Activated CD8-positive, alpha-beta memory T cell treated with anti-CD3 and anti-CD28 coated beads, Interleukin-2, amount 50 U/mL, for 48 hours (primary cell): ENCODE measurements at places on chromosomes 7 and 10.

GRCh38 chr7:126103582-126103981 is 1149.2 kb downstream of the GRM8 start:
- DNase-seq = no peak

GRCh38 chr10:51667678-51668335 is 31.6 kb downstream of the CSTF2T start:
- no peak for DNase-seq

DNA sequence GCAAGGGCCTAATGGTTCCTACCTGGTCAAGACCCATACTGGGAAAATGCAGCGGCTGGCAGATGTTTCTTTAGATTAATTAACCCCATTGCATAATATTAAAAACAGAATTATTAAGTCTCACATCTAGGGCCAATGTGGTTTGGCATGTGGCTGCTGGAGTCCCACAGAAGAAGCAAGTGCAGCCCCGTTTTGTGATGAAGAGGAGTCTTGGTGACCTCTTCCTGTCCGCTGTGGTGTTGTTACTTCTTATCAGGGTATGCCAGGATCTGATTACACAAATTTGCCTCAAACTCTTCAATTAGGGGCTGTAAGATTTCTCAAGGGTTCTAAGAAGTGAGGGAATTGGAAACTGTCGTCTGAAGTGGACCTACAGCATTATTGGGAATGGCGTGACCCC is 240.3 kb downstream of the SEC23IP start:
- DNase-seq = no peak

- DNase-seq = no peak
These were observed at the start of gene PHYHIPL for GRCh38 chr10:59176241-59177030. TSS of gene PHYHIPL (plus strand) at chr10:59176643. CDS start at chr10:59176854, 211 bp downstream.

DNA sequence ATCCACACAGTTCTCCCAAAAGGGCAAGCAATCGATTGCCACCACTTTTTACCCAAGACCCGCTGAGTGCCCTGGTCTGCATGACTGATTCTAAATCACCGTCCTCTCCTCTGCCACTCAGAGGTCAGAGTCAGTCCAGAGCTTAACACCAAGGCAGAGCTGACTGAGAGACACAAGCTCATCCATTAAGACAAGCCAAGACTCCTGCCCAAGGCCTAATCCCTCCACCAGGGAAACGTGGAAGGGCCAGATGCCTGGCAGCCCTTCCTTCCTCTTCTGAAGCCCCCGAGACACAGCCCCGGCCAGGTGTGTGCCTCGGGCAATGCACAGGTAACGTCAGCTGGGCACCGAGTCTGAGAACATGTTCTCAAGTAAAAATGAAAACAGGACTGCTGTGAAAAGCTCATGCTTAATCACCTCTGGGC is 51.7 kb downstream of the DIP2C start:
- DNase-seq = no peak

- no peak for DNase-seq
These were observed 14.9 kb downstream of the ADCY1 start for GRCh38 chr7:45589061-45589460.

DNA sequence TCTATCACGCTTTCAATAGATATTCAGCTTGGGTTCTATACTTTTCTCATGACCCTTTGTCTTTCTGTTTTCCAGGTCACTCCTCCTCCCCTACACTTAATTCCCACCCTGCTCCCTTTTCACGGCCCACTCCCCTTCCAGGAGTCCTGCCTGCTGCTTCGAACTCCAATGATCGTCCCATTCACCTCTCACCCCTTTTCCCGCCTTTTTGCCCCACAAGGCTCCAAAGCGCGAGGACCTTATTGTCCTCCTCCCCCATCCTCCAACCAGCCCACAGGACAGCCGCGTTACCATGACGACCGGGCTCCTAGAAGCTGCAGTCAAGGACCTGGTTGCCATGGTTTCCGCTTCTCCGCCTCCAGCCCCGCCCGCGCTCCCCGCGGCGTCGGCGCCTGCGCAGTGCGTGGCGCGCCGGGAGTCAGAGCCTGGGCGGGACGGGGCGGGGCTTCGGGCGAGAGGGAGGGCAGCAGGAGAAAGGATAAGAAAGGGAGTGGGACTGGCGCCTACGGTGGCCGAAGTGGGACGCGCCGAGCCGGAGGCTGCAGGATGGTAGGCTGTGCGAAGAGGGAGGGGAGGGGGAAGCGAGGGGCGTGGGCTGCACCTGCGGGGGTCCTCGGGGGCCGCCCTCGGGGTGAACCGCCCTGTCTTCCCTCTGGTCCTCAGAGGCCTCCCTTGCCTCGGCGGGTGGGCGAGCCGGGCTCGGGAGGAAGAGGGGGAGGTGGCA is at the start of gene AP1S1:
TSS of gene AP1S1 (plus strand) at position 508 of the 724 bp plus-strand sequence. CDS start at position 547, 39 bp downstream.
- peak; percentile 95 for DNase-seq

DNA sequence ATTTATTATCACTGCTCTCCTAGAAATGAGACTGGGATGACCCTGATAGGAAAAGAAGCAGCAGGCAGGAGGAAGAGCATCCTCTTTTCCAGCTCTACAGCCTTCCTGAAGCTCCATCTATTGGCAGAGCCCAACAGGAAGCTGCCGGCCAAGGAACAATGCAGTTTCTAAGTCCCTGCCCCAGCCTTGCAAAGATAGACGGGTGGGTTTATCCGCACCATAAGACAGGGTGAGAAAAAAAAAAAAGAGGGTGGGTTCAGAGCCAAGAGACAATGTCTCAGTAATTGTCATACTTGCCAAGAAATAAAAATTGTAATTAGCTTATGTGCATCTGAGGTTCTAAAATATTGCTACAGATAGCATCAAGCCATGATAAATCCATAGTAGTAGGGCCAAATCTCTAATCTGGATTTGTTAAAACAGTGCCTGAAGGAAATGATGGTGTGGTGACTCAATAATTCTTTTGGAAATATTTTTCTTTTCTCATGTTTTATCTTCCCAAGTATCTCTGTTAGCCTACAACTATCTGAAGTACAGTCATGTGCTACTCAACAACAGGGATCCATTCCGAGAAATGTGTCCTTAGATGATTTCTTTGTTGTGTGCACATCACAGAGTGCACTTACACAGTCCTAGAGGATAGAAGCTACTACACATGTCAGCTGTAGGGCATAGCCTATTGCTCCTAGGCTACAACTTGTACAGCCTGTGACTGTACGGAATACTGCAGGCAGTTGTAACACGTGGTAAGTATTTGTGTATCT is 242.9 kb upstream of the CXCL12 start:
- DNase-seq = no peak

GRCh38 chr10:97785231-97785630 is 13.4 kb upstream of the SFRP5 start:
- no peak for DNase-seq

DNA sequence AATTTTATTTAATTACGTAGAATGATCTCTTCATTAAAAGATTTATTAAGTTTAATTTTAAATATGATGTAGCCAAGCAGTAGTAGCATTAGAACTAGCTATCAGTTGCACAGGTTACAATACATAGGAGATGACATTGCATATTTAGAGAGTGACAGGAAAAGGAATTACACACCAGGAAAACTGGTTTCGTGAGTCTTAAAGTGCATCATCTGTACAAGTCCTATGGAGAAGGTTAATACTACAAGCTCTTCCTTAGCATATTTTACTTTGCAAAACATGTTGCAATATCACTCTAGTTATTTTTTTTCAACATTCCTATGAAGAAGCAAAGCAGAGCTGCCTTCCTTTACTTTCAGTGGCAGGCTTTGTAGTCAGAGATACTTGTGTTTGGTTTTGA is 20.2 kb upstream of the SEM1 start:
- no peak for DNase-seq

DNA sequence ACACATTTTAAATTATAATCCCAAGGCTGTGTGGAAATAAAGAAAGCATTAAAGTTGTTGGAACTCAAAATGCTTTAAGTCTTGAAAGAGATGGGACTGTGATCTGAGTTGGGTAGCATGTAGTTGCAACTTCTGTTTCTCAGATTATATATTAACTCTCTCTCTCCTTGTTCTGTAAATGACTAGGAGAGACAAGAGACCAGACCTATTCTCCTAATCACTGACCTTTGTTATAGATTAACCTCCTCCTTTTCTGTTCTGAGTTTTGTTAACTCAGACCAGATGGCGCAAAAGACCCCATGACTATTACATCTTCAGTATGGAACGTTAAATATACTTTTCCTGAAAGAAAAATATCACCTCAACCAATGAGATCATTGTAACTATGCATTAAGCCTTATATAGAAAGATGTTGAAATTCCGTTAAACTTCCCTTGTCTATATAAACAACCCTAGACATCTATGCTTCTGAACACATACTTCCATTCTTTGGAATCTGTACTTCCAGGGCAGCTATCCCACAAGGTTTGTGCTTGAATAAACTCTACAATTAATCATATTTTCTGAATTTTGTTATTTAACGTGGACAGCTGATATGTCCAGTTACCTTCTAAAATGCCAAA is 143.5 kb upstream of the TRIM24 start:
- no peak for DNase-seq

DNA sequence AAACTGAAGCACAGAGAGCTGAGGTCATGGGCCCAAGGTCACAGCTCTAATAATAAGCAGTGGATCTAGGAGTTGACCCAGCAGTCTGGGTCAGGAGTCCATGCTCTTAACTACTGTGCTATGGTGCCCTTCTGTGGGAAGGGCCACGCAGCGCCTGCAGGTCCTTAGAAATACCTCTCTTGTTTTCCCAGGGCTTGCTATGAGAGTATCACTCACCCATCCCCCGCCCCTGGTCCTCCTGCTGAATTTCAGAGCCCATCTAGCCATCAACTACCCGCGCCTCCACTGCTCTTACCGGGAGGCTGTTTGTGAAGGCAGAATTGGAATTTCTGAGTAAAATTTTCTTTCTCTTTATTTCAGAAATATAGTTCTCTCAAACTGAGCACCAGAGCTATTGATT is 27.3 kb upstream of the CRHR2 start:
- no peak for DNase-seq

DNA sequence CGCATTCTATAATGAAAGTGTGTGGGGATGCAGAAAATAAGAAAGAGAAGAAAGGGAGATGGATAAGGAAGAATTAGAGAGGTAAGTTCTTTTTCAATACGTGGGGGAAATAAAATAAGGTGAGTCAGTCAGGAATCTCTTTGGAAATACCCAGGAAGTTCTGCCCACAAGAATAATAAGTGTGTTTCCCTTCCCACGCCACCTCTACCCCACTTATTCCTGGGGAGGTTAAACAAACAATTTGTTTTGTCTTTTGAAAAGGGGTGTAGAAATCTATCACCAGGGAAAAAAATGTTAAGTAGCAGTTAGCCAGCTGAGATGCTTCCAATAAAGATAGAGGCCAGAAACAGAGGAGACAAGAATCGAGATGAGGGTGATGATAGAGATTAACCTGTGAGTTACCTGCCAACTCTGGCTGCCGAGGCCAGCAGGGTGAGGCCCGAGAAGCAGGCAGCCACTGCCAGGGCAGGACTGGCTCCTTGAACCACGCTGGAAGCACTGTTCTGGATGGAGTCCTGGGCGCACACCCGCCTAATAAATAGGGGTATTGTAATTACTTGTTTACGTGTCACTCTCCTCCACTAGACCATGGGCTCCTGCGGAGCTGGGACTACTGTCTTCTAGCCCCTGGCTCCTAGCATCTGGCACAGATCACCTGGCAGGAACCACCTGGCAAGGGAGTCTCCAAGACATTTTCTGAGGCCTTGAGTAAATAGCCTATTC is 191.3 kb downstream of the FGFR2 start:
- DNase-seq = no peak

GRCh38 chr10:124011464-124011863 is 81.9 kb downstream of the CHST15 start:
- no peak for DNase-seq

- DNase-seq = no peak
These were observed 48.1 kb upstream of the EXOC6 start for GRCh38 chr10:92800134-92800733.

GRCh38 chr10:74189999-74190421 is 39.0 kb downstream of the ADK start:
- DNase-seq = no peak

DNA sequence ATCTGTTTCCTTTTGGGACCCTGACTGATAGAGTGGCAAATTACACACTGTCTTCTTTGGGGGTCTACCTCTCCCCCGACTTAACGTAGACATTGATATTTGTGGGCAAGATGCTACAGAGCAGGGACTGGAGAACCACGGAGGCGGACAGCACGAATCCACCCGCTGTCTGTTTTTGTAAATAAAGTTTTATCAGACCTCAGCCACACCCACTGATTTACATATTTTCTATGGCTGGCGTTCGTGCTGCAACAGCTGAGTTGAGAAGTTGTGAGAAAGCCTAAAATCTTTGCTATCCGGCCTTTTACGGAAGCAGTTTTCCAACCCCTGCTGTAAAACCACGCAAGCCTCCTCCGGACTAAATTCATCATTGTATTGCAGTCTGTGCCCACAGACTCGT is 17.2 kb upstream of the SLC35B4 start:
- DNase-seq = no peak

GRCh38 chr10:124476043-124476725 is 14.6 kb downstream of the LHPP start:
- DNase-seq = no peak
